ENCODE measurements at places on chromosomes 7 and 10. TPM values are rescaled to one million over a fixed set of nuclear protein-coding genes. Genes with fewer than 3 reads are reported as not detected.

GRCh38 chr10:13993169-13993568 is 337.6 kb downstream of the FRMD4A start:
- DNase-seq, result peak; percentile 64

GRCh38 chr10:70759781-70760180 is 25.4 kb downstream of the TBATA start:
- DNase-seq, result no peak

DNA sequence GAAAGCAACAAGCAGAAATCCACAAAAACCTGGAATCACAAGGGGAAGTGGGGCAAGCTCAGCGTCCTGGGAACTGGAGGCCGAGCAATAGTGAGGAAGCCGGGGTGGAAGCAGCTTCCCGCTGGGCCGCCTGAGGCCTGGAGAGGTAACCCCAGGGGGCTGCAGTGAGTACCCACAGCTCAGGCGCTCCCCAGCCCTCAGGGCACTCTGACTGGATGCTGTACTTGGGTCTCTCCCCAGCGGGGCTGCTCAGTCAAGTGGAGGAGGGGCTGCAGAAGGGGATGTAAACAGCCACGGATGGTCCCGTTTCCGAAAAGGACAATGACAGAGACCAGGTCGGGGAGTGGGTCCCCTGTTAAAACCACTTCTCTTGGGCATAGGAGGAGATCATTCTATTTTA is 50.3 kb downstream of the SLIT1 start:
- no peak for DNase-seq

GRCh38 chr10:92822060-92822634 is 26.2 kb upstream of the EXOC6 start:
- DNase-seq, result peak; percentile 82

The PTPRZ1 gene
- total RNA-seq, result 0.30 TPM

- DNase-seq, result no peak
These were observed 24.5 kb downstream of the CUL1 start for GRCh38 chr7:148723166-148723559.

The DYNC1I1 gene
- 2.7 TPM for total RNA-seq

The STRIP2 gene
- total RNA-seq, result 15.2 TPM

The MICU1 gene
- total RNA-seq, result 34.4 TPM

GRCh38 chr7:21426286-21427181 is 1.3 kb upstream of the SP4 start:
- no peak for DNase-seq

DNA sequence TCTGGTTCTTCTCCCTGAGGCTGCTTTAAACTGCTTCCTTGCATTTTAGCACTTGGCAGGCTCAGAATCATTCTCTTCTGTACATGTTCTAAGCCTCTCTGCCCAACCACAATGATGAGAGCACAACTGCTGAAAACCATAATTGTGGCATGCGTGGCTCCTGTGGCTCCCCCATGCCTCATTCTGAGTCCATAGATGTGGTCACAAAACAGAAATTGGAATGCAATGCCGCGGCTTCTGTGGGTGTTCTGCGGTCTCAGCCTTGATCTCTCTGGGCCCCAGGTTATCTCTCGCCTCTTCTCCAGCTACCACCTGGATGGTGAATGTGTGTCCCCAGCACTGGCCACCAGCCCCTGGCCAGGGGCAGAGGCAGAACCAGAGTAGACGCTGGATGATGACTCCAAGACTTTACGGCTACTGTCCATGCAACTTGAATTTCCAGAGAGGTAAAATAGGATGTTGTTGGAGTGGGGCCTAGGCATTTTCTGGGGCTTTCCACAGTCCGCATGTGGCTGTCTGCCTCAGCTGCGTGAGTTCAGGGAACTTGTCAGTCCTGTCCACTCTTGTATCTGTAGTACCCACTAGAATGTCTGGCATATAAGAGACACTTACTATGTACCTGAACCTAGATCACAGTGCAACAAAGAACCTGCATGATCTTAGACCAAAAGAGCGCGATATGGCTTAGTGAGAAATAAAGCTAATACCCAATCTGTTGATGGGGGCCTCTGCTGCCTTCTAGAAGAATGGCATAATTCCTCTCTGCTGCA is 52.4 kb upstream of the ADRB1 start:
- DNase-seq, result peak; percentile 42
